Memory B cell (primary cell): ENCODE measurements at places on chromosomes 2 and 18.

- no peak for DNase-seq
Observed at GRCh38 chr2:143745060-143745459, 615.8 kb downstream of the ARHGAP15 start.

GRCh38 chr2:163247847-163248220 is 409.3 kb upstream of the KCNH7 start:
- DNase-seq, result no peak

DNA sequence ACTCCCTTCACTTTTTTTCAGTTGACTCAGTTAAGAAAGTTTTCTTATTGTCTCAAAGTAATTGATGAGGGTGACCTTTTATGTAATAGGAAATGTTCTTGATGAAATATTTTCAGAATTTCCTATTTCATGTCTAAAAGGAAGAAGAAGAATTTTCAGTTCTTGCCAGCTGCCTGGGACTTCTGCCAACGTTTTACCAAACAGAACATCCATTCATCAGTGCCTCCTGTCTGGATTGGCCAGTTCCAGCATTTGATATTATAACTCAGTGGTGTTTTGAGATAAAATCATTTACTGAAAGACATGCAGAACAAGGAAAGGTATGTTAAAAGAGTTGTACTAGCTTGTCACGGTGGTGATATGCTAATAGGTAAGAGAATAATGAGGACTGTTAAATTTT is 104.7 kb upstream of the MYO3B start:
- no peak for DNase-seq

GRCh38 chr2:237754182-237754581 is 44.4 kb upstream of the RBM44 start:
- DNase-seq, result no peak

DNA sequence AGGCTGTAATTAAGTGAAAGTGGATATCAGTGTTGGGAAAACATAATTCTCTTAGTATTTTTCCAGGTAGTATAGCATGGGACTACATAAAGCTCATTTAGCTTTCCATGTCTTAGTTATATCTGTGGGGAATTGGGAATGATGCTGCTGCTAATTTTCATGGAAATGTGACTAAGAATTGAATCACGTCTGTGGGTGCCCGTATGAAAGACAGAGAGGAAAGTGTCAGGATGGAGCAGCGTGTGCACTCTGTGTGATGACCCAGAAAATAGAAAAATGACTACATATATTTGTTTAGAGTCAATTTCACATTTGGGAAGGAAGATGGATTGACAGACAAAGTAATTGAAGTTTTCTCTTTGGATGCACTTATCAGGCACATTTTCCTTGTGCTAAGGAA is 212.1 kb downstream of the PTPRM start:
- no peak for DNase-seq

DNA sequence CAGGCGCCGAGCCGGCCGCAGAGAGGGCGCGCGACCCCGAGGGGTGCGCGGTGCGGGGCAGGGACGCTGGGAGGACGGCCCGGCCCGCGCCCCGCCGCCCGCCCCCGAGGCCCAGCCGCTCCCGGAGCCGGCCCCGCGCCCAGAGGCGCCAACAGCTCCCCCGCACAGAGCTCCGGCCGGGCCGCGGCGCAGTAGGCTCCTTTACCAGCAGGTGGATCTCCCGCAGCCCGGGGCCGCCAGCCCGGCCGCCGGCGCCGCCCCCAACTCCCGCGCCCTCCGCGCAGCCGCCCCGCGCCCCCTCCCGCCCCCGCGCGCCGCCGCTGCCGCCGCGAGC is 258 bp downstream of the MGAT4A start:
- peak; percentile 51 for DNase-seq

DNA sequence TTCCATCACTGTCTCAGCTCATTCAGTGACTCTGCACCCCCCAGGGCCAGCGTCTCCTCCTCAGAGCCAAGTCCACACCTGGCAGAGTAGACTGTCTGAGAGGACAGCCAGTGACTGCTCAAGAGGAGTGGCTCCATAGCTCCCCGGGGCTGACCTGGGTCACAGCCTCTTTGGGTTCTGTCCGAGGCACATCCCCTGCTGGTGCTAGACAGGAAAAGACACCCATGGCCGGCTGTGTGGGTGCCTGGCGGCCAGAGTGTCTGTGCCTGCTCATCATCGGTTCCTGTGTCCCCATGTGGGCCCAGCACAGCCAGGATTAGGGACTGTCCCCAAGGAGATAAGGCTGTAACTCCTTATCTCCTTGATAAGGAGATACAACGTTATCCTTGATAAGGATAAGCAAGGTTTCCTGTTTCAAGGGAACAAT is 3.5 kb upstream of the CROCC2 start:
- no peak for DNase-seq

- DNase-seq, result no peak
Observed at GRCh38 chr2:164015328-164016123, 279.7 kb upstream of the FIGN start.

DNA sequence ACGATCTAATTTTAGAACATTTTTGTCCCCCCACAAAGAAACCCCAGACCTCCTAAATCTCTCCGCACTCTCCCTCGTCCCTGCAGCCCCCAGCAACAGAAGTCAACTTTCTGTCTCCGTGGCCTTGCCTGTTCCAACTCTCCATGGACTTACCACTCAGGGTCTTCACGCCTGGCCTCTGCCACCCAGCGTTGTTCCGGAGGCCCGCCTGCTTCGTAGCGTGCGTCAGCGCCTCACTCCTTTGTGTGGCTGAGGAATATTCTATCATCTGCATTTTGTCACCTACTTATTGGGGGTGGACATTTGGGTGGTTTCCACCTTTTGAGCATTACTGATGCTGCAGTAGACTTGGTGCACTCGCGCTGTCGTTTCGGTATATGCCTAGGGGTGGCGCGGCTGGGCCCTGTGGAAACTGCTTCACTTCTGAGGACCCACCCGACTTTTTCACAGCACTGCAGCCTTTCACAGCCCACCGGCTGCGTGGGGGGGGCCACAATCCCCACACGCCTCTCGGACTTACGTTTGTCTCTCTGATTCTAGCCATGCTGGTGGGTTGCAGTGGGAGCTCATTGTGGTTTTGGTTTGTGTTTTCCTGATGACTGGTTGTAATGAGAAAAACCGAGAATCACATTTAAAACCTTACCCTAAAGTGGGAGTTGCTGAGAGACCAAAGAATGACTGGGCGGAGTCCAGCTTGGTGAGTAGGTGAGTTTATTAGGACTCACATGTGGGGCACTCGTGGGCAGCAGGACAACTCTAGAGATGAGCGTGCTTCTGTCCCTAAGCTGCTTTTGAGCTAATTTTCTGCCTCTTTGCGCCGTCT is 1.4 kb upstream of the HSBP1L1 start:
- DNase-seq, result peak; percentile 64

GRCh38 chr2:45046786-45047185 is 37.5 kb upstream of the SIX2 start:
- no peak for DNase-seq

DNA sequence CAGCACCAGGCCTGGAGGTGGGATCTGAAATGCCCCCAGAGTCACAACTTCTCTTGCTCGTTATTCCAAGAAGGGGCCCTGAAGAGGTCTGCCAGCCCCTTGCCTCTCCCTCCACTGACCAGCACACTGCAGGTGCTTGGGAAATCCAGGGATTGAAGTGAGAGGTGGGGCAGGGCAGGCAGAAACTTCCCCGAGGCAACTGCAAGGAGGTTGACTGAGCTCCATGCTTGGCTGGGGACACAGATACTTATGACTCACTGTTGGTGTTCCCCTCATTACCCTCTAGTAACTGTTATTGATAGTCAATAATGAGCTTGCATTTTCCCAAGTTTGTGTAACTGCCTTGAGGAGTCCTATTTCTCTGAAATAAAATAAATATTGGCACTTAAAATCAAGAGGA is 47.5 kb downstream of the MARCO start:
- no peak for DNase-seq

DNA sequence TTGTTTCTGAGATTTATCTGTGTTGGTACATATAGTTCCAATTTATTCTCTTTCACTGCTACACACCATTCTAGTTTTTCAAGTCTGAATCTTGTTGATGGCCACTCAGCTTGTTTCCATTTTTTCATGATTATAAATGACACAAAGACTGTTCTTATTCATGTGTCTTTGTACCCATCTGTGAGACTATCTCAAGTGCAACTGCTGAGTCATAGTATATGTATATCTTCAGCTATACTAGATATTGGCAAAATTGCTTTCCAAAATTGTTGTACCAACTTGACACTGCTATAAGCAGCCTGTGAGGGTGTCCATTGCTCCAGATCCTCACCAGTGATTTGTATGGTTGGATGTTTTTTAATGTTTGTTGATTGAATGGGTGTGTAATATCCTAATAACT is 37.2 kb upstream of the RTN4 start:
- DNase-seq, result no peak
